Activated effector memory CD4-positive, alpha-beta T cell treated with anti-CD3 and anti-CD28 coated beads, Interleukin-2, amount 50 U/mL, for 16 hours (primary cell): ENCODE measurements at places on chromosomes 13 and 19.

DNA sequence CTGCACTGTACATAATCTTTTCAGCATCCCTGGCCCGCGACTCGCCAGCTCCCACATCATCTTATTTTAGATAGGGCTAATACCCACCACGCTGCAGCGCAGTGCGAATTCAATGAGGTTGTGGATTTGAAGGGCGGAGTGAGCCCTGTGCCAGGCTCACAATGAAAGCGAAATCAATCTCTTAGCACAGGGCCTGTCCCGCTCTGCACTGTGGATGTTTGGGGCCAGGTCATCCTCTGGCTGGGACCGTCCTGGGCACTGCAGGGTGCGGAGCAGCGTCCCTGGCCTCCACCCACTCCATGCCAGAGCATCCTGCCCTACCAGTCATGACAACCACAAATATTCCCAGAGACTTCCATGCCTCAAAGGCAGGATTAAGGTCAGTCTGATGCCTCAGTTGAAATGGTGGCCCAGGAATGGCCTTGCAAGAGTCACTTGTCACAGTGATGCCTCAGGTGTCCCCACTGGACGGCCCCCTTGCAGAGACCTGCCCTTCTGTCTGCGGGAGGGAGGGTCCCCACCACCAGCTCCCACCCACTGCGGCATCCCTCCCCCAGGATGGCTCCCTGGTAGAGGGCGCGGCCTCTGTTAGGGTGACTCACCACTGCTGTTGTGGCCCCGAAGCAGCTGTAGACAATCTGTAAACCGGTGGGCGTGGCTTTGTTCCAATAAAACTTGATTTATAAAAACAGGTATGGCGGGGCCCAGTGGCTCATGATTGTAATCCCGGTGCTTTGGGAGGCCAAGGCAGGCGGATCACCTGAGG lies 5.6 kb downstream of the UHRF1 start:
- peak; percentile 90 for DNase-seq

DNA sequence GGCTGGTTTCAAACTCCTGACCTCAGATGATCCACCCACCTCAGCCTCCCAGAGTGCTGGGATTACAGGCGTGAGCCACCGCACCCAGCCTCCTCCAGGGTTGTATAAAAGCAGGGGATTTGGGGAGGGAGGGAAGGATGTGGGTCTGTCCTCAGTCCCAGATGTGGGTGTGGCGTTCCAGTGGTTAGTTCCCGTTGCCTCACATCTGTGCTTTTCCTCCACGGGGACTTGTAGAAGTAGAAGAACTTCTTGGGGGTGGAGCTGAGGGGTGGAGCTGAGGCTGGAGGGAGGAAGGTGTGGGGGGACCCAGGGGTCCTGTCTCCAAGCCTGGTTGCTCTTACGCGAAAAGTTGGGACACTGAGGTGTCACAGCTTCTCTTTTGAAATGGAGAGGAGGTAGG lies 514 bp upstream of the MCEMP1 start:
- DNase-seq, result no peak

- no peak for DNase-seq
Measured at GRCh38 chr13:33868343-33868994, 50.5 kb downstream of the RFC3 start.

GRCh38 chr13:27034678-27035111 lies 136.9 kb downstream of the USP12 start:
- DNase-seq, result no peak

DNA sequence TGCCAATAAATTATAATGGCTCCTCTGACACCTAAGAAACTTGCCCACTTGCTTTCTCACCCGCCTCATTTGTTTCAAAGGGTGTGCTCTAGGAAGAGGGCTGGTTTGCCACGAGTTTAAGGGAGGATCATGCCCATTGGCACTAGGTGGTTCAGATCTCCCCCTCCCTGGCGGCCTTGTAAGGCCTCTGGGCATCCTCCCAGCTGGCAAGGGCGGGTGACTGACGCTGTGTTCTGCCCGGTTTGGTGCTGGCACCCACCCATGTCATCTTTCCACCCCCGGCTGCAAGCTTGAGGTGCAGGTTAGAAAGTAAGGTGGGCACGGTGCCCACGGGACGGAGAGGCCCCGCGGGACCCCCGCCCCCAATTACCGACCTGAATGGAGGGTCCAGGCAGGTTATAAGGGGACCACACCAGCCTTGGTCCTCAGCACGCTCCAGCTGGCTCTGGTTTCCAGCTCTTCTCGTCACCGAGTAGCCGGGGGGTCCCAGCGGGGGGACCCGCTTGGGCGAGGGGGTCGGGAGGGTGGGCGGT lies 90.4 kb downstream of the PTPRS start:
- DNase-seq, result no peak

DNA sequence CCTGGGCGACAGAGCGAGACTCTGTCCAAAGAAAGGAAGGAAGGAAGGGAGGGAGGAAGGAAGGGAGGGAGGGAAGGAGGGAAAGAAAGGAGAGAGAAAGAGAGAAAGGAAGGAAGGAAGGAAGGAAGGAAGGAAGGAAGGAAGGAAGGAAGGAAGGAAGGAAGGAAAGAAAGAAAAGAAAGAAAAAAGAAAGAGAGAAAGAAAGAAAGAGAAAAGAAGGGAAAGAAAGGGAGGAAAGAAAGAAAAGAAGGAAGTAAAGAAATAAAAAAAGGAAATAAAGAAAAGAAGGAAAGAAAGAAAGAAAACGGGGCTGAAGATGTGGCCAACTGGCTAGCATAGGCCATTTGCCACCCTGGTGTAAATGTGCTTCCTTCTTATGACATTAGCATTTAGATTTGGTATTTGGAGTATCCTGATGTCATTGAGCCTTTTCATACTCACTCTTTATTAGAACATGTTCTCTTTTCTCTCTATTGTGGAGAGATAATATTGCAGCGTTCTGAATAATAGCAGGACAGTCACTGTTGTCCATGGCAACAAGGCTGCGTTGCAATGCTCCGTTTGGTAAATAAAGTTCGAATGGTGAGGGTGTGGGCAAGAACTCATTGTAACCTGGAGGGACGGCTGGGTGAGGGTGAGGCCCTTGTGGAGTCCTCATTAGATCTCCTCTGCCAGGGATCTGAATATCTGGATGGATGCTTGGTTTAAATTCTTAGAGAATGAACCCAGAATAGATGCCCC lies 173.9 kb upstream of the UBL3 start:
- DNase-seq, result no peak

DNA sequence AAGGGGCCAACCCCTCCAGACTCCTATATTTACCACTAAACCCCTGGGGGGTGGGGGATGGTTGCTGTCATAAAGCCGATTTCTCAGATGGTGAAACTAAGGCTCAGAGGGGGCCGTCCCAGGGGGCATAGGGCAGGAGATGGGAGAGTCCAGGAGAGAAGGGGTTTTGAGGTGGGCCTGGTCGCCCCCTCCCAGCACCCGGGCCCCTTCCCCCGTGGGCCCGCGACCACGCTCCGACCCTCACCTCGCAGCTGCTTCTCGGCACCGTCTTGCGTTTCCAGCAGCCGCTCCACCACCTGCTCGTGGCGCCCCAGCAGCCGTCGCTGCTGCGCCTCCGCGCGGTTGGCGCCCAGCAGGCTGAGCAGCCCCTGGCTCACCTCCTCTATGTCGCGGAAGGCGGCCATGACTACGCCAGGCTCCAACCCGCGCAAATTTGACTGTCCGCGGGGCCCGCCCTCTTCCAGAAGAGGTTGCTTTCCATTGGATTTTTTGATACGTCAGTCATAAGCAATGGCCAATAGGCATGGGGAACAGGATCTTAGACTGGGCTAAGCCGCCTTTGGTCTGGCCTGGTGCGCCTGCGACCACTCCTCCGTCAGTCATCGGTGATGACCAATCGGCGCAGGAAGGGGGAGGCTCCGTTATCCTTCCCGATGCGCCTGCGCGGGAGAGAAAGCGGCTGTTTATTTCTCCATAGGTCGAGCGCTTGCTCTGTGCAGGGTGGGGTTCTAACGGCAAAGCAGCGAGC lies at the start of gene SPC24:
TSS of gene SPC24 (minus strand) at position 410 of the 748 bp plus-strand sequence. CDS start at position 404, 6 bp downstream.
- DNase-seq, result peak; percentile 96

GRCh38 chr13:79480954-79481684 lies at the start of gene NDFIP2:
TSS of gene NDFIP2 (plus strand) at chr13:79481155. CDS start at chr13:79481204, 49 bp downstream.
- peak; percentile 95 for DNase-seq

- DNase-seq, result no peak
Measured at GRCh38 chr19:45468159-45468651, 409 bp downstream of the FOSB start.

DNA sequence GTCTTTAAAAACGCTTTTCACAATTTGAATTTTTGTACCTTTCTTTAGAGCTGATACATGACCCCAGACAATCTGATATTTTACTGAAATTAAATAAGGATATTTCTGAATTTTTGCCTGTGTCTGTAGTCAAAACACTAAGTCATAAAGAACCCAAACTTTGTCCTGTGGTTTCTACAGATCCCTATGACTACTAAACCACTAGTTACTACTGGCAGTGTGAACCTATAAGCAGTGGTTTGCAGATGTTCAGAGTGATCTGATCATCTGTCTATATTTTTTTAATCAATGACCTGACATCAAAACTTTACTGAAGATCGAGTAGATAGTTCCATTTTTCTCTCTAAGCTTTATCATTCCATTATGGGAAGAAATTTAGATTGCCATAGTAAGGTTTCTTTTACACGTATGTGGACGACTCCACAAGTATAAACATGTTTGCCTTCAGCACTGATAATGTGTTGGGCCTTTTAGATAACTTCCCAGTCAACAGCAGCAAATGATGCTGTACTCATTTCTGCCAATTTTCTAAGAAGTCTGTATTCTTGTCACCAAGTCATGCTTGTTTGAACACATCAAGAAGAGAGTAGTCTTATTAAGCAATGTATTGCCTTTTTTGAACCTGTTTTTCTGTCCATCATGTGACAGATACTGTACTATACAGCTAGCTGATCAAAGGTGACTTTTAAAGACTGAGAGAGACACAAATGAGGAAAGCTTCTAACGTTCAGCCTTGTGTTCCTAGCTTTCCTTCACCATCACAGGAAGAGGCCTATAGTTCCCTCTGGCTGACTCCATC lies 21.8 kb downstream of the POLR1D start:
- no peak for DNase-seq

DNA sequence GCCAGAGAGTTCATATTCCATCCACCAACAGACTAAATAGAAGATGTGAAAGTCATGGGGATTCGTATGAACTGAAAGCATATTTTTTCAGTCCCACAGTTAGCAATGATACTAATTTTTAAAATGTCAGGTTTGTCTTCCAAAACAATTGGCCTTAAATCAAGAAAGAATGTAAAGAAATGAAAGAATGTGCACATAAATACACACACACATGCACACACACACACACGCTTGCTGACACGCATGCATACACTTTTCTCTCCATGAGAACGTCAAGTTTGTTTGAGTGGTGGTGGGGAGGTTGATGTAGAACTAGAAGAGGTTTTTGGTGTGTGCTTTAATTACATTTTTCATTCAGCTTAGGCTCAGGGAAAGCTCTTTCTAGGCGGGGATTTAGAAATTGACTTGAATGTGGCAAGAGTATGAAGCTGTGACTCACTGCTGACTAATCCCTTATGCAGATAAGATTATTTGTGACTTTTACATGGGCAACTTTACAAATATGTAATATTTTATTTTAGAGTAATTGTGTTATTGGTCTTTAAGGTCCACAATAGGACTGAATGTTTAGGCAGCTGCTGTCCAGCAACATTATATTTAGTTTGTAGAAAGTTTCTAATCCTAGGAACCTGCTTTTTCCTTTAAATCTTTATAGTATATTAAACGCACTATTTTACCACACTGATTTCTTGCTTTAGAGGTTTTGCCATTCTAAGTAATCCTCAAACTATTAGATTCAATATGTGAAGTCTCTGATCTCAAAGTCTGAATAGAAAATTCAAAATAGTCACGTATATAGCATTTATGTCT lies 18.8 kb downstream of the FLT1 start:
- DNase-seq, result no peak

DNA sequence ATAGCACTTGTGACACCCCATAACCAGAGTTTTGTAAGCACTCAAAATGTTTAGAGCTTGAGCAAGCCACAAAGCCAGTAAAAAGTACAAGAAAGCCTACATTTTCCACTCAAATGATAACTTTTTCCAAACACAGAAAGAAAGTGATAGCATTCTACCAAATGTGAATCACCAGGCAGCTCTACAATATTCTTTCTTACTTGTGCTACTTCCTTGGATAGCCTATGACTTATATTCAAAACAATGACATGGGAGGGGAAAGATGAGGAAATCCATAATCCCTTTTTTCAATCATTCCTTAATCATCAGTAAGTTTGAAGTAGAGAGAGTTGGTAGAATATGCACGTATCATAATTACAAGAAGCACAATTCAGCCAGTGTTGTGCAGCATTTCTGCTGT lies 650.8 kb upstream of the PCDH9 start:
- DNase-seq, result no peak

DNA sequence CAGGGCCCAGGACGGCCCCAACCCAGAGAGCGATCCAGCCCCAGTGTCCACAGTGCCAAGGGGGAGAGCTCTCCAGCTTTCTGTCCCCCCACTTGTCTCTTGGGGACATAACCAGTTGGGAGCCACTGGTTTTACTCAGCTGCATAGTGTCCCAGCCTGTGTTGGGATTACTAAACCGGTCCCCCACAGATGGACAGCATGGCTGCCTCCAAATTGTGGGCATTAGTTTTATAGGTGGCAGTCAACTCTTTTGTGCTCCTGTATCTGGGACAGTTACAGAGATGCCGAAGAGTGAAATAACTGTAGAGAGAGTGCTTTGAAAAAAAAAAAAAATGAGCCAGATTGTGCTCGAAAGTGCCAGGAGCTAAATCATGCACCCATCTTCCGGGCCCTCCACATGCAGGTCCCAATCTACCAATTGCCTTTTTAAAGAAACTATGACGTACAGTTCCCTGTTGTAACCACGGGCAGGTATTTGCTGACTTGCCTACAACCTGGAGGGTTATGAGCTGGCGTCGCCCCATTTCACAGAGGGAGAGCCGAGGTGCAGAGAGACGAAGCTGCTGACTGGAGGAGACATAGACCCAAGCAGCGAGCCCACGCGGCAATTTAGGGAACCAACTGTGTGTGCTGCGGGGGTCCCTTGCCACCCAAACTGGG lies 2.4 kb upstream of the NFIC start:
- DNase-seq, result no peak

- no peak for DNase-seq
Measured at GRCh38 chr19:32404933-32405430, 588 bp upstream of the DPY19L3 start.

- DNase-seq, result peak; percentile 78
Measured at GRCh38 chr19:17555929-17556813, 722 bp downstream of the COLGALT1 start.

DNA sequence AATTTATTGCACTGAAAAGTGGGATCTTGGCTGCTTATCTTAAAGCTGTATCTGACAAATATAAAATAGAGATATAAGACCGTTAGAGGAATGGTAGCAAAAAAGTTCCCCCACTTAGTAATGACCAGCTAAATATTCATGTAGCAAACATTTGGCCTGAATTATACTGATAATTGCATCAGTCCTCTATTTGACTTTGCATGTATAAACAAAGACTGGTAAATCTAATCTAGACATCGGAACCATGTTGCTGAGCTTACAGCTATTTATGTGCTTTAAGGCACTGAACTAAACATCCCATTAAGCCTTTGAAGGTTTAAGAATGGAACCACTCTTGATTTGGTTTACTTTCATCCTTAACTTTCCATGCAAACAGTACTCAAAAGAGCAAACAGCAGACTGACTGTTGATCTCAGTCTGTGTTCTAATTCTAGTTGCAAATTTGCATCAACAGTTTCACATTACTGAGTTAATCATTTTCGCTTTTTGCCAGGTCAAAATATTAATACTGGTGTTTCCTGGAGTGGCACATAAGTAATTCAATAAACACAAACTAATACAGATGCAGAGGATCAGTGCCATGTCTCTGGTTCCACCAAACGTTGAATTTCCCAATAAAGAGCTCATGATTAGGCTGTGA lies 203.5 kb upstream of the HTR2A start:
- DNase-seq, result no peak
